Activated naive CD4-positive, alpha-beta T cell (primary cell): ENCODE measurements at places on chromosomes 5 and 9.

- no peak for DNase-seq
Measured at GRCh38 chr5:98813755-98814154, 40.3 kb downstream of the RGMB start.

DNA sequence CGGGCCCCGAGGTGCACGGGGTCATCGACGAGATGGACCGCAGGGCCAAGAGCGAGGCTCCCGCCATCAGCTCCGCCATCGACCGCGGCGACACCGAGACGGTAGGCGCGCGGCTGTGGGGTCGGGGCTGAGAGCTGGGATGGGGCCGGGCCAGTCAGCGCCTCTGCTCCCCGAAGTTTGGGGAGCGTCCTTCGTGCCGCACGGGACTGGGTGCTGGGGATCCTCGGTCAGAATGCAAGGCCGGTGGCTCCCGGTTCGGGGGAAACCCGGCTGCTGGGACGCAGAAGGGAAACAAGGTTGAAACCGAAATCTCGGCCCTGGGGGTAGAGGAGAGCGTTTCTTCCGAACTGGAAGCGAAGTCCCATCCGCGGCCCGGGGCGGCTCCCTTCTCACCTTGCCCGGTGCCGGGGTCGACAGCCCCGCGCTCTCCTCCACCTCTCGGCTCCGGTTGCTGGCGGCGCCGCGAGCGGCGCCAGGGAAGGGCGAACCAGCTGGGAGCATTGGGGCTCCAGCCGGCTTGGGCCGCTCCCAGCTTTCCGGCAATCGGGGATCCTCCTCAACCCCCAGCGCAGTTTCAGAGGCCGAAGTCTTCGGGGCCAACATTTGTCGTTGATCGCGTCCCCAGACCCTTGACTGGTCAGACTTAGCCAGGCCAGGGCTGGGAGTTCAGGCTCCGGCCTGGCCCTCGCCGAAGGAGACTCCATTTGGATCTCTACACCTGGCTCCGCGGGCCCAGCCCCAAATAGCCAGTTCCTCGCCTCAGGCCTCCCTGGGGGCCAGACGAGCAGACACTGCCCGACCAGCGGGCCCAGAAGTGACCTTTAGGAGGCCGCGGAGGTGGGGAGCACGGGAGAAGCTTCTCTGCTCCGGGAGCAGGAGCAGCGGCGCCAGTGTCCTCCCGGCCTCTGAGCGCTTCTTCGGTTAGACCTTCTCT, 1.1 kb downstream of the LHX2 start:
- DNase-seq = no peak

DNA sequence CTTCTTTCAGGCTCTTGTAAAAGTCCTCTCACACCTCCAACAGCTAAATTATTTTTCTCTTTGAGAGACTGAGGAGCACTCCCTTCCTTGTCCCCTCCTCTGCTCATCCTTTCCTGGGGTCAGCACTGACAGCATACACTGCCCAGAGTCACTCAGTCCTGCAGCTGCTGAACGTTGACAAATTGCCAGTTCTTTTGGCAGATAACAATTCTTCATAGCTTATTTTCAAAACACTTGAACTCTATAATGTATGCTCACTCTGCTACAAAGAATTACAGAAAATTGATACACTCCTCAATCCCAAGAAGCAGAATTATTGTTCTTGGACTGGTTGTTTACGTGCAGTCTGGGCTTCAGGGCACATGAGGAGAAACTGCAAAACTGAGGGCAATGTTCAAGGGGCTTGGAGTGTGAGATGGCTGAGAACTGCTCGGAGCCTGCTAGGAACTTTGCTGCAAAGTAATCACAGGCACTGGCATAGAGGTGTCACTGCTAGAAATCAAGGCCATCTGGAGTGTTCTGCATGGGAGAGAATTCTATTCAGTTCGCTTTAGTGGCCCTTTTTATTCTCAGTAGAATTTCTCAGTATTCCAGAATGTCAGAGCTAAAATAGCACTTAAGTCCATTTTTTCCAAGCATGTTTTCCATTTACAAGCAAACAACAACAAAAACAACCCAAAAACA, 96.4 kb upstream of the SPOCK1 start:
- no peak for DNase-seq

GRCh38 chr9:113542006-113542405, 78.5 kb downstream of the RGS3 start:
- DNase-seq = no peak

DNA sequence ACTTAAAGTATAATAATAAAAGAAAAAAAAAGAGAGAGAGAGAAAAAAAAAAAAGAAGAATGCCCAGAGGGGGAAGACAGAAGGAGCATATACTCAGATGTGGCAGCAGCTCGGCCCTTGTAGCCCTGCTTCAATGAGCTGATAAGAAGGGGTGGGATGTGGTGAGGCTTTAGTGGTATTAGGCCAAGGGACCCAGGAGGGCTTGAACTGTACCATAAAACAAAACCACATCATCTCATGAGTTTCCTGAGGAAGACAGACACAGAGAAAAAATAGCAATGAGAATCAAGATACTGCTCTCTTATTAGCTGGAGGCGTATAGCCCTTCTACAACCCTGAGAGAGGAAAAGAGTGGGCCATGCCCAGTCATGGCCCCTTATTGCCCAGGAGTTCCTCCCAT, 72.8 kb downstream of the SLC1A1 start:
- DNase-seq = no peak

GRCh38 chr5:158456756-158457155, 597.8 kb upstream of the CLINT1 start:
- DNase-seq = no peak

DNA sequence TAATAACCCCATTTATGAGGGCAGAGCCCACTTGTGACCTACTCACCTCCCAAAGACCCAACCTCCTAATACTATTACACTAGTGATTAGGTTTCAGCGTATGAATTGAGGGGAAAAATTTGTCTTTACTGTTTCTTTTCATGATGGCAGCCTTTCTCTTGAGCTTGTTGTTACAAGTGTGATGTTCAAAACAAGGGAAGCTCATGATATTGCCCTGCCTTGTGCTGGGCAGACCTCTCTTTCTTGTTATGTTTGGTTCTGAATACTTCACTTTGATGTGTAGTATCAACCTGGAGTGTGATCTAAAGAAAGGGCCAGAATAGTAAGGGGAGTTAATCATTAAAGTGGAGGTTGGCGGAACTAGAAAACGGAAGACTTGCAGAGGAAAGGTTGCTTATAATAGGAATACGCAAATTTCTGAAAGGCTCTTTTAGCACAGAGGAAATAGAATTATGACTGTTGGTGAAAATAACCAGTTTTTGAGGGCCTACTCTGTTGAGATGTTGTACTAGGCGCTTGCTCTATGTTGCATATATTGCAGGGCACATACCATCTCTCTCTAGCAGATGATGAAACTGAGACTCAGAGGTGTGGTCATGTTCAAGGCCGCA, 68.2 kb downstream of the MELK start:
- DNase-seq = no peak

DNA sequence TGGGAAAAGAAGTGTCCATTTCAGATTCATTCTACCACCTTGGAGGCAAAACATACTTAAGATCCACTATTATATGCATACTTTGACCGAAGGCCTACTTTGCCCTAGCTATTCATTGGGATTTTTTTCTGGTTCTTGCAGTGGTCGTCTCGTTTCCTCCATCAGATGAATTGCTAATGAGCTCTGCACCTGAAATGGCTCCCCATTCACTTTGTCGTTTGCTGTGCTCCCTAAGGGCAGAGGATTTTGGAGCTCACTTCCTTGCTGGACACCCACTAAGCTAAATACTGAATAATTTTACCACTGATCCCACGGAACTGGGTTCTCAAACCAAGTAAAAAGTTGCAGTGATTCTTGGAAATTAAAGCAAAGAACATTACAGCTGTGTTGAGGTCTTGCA, 1.9 kb downstream of the KDM3B start:
- no peak for DNase-seq

GRCh38 chr5:147628058-147628895, 118.4 kb upstream of the DPYSL3 start:
- DNase-seq = no peak

DNA sequence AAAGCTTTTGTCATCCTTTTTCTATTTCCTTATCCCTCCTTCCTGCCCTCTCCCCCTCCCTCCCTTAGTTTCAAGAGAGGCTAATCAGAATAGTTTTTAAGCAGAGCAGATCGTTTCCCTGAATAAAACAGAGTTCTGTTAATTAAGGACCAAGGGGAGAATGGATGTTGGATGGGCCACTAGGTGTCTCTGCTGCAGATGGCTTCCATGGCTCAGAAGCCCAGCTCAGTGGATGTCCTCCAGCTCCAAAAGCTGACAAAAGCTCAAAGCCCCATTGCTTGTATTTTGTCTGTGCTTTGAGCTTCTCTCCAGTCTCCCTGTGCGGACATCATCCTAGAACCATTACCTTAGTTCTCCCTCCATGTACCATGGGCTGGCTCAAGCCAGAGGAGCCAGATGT, 21.0 kb upstream of the NPR3 start:
- no peak for DNase-seq

DNA sequence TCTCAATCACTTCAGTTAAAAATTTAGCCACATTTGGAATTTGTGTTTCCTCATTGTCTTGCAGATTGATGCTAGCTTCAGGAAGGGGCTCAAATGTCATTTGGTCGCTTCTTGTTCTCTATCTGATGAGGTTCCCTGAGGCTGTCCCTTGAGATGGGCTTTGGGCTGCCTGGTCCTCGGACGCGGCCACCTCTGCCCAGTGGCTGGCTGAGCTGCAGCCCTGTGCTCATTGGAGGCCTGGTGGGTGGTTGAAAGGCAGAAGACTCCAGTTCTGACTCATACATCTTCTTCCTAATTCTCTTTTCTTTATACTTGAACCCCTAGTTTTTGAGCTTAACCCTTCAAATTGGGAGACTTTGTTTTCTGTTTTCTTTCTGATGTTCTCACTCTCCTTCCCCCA, 78.8 kb upstream of the NTRK2 start:
- no peak for DNase-seq

- DNase-seq = no peak
Measured at GRCh38 chr9:115690786-115691496, 462.6 kb upstream of the PAPPA start.

DNA sequence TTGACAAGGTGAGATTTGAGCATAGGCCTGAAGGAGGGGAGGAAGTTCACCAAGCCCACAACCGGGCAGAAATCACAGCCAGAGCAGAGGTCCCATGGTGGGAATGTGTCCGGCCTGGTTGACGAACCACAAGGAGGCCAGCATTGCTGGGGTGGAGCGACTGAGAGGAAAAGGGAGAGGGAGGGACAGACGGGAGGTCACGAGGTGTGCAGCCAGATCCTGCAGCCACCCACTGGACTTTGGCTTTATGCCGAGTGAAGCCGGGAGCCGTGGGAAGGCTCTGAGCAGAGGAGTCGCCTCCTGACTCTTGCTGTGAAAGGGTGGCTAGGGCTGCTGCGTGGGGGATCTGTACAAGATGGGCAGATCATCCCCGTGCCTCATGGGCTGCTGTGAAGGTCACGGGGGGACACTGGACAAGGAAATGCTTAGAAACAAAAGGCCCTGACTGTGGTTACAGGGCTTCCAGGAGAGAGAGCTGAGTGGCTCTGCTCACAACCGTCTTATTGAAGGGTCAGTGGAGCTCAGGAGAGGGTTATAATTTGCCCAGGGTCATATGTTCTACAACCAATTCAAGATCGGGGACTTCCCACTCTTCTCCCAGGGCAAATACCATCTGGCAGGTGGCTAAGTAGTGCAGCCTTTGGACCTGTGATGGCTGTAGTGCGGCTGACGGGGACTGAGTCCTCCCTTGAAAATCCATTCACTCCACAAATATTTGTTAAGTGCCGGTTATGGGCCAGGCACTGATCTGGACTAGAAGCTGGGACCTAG, 15.6 kb upstream of the CD74 start:
- no peak for DNase-seq

DNA sequence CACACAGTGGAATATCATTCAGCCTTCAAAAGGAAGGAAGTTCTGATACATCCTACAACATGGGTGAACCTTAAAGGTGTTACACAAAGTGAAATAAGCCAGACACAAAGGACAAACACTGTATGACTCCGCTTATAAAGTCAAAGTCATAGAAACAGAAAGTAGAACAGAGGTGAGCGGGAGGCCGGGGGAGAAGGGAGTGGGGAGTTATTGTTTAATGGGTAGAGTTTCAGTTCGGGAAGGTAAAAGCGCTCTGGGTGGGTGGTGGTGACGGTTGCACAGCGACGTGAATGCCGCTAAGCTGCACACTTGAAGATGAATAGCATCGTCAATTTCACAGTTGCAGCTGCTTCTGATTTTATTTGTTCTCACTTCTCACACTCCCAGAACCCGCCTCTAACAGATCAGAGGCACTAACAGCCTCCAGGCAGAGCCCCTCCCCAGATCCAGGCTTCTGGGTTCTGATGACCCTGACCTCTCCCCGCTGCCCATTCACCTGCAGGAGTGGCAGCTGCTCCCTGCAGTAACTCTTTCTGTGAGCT, 34.1 kb downstream of the BNIP1 start:
- DNase-seq = no peak
